ENCODE measurements at places on chromosomes 11 and 22.
A peak's percentile ranks its signal among the peaks of the same experiment; 100 is the strongest.

DNA sequence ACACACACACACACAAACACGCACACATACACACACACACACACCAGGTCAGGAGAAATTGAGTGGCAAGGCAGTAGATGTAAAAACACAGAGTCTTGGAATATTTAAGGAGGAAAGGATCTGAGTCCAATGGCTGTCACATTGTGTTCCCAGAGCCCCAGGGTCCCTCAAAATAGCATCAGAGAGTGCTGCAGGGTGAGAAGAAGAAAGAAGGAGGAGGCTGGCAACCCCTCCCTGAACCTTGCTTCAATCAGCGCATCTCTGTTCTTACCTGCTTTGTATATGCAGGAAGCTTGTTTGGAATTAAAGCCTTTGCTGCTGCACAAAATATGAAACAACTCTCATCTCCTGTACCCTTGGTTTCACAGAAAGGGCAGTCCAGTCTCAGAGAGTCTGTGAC is 406.5 kb downstream of the MIAT start:
- no peak for DNase-seq

- DNase-seq, result no peak
These were observed 2.1 kb downstream of the RTCB start for GRCh38 chr22:32409977-32410376.

- DNase-seq, result peak; percentile 26
These were observed 10.8 kb downstream of the ST3GAL4 start for GRCh38 chr11:126366064-126366822.

GRCh38 chr11:71927820-71928736 is at the start of gene XNDC1N:
XNDC1N (minus strand) TSS chr11:71928594; CDS start chr11:71923353, 5,241 bp downstream.
- DNase-seq, result peak; percentile 97

- DNase-seq, result no peak
These were observed 152.4 kb upstream of the ZC3H12C start for GRCh38 chr11:109940816-109941215.

DNA sequence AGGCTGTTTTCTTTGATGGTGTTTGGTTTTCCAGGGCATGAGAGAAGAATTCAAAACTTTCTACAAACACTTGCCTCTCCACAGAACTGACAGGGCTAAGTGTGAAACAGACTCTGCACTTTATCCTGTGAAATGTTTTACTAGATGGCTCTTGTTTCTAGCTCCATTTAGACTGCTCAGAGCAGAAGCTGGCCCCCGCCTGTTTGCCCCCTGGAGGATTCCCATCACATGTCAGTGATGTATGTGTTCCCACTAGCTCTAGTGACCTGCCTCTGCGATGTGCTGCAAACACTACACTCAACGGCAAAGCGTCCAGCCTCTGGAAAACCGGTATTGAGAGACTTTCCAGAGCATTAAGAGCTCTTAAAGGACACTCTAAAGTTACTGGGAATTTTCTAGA is 41.4 kb upstream of the PCF11 start:
- no peak for DNase-seq

DNA sequence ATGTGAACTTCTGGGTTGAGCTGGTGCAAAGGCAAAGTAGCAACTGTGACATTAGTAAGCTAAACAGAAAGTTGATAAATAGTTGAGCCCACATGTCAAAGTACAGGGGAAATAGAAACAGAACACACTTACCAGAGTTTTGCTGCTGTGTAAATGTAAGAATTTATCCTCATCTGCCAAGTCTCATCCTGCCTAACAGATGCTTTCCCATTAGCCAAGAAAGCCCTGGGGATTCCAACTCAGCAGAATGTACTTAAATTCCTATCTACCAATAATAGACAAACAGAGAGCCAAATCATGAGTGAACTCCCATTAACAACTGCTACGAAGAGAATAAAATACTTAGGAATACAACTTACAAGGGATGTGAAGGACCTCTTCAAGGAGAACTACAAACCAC is 7.3 kb upstream of the OR51A2 start:
- DNase-seq, result no peak

DNA sequence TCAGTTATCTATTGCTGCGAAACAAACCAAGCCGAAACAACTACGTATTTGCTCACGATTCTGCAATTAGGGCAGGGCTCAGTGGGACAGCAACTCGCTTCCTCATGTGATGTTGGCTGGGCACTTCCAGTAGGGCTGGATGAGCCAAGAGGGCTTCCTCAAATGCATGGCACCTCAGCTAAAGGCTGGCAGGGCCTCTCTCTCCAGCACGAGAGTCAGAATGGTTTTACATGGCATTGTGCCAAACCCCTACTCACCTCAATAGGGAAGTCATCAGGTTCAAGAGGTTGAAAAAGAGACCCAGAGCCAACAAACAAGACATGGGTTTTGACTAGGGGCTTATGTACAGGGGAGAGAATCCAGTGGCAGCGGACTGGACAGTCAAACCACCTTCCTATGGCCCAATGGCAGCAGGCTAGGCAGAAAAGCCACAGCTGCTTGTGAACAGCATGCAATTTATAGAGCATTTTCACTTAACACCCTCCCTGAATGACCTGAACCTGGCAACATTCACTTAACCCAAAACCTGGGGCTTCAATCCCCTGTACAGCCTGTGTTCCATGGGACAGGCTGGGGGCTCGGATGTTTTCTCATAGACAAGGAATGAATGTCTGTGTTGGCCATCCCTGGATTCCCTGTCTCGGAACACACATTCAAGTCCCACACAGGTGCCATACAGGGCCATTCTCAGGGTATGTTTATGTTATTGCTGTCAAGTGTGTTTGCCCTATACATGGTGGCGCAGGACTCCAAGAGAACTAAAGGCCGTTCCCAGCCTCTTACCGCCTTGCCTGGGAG is 154.2 kb upstream of the NAV2 start:
- DNase-seq, result peak; percentile 77

DNA sequence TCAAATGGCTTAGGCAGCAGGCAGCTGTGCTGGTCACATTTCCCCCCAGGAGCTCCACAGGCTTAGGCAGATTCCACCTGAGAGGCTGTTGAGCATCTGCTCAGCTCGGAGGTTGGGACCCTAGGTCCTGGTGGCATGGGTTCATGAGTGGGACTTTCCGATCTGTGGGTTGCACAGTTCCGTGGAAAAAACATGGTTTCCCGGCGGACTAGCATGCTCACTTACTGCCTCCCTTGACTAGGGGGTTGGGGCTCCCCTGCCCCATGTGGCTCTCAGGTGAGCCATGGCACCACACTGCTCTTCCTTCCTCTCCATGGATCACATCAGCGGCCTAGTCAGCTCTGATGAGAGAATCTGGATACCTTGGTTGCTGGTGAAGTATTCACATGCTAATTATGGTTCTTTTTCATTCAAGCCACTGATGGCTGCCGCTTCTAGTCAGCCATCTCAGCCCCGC is 685.1 kb downstream of the METTL15 start:
- no peak for DNase-seq

DNA sequence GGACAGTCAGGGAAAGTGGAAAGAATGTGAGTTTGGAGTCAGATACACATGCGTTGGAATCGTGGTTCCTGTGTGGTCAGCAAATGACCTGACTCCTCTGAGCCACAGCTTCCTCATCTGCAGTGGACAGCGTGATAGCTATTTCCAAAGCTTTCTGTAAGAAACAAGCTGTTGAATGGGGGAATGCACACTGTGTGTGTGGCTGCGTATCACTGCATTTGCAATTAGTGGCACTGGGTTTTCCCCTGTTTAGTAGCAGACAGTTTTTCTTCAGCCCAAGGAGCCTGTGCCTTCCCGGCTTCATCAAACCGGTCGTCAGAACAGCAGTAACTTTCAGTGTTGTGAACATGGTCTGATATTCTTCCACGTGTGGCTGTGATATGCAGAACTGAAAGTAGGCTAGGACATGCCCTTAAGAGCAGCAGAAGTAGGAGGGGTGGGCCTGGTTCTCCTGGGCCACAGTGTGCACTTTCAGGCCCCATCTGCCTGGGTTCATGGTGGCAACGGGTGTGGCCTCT is 121.5 kb downstream of the RRAS2 start:
- no peak for DNase-seq

DNA sequence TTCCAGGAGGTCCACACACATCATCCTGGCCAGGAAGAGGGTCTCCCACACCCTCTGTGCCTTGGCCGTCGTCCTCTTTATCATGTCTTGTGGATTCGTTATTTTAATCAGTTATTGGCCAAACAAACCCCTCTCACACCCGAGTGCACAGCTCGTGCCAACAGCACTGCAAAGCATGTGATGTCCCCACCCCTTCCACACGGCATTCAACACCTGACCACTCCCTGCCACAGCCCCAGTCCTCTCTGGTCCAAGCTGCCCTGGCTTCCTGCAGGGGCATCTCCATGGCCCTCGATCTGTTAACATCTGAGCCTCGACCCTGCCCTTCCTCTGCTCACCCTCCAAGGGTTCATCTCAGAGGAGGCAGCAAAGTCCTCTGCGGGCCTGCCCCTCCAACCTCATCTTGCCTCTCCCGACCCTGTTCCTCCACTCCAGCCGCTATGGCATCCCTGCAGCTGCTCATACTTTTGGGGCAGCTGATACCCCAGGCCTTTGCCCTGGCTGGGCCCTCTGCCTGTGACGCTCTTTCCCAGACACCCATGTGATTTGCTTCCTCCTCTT is 14.0 kb downstream of the MYEOV start:
- no peak for DNase-seq

GRCh38 chr11:133966921-133967598 is 10.3 kb upstream of the IGSF9B start:
- no peak for DNase-seq

Measured in NCI-H1092 (cell line).